ENCODE measurements at places on chromosomes 11 and 22.

DNA sequence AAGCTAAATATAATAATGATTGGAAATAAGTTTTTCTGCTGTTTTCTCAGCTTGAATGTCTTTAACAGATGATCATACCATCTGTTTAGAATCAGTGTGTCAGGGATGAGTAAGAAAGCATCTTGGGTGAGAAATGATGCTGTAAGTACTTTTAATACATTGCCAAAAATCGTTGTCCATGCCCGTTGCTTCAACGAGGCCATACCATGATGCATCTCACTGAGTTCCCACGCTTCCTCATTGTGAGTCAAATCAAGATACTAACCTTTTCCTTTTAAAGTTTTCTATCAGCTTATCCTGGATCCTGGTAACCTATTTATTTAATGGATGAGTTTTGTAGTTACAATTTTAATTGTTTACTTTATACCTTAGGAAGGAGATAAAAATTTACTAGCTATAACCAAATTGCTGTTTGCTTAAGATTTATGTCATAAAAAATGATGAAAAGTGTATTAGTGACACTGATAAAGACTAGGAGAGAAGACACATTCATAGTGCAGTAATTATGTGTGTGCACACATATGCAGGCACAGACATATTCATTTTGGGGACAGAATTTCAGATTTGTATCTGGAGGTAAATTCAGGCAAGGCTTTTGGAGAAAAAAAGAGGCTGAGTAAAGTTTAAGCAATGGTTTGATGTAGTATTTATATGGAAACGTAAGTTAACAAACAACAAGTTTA lies 154.8 kb downstream of the UVRAG start:
- no peak for DNase-seq

DNA sequence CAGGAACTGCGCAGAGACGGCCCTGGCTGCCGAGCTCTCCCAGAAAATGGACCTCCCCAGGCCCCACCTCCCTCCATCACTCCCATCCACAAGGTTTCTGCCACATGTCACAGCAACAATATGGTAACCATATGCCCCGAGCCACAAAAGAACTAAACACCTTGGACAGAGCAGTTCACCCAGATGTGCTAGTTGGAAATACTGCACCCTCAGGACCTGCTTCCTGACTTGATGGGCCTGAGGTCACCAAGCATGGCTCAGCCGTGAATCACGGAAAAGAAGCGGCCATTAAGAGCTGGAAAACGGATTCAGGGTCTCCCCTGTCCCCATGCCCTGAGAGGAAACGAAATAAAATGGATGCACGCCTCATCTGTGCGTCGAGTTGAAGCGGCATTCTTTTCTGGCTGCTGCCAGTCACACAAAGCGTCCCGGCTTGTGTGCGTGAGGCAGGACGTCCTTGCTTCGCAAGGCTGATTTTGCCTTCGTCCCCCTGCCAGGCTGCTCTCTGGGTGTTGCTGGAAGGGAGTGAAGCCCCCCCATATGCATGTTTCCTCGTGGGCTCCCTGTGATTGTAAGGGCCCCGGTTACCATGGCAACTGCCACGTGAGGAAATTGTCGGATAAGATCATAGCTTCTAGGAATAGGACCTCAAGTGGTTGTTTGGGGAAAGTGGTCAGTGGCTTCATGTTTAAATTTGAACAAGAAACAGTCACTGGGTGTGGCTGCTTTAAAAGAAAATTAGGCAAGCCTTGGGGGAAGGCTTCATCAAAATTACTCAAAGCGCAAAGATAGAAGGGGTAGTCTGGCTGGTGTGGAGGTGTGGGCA lies 51.7 kb downstream of the FLI1 start:
- no peak for DNase-seq

DNA sequence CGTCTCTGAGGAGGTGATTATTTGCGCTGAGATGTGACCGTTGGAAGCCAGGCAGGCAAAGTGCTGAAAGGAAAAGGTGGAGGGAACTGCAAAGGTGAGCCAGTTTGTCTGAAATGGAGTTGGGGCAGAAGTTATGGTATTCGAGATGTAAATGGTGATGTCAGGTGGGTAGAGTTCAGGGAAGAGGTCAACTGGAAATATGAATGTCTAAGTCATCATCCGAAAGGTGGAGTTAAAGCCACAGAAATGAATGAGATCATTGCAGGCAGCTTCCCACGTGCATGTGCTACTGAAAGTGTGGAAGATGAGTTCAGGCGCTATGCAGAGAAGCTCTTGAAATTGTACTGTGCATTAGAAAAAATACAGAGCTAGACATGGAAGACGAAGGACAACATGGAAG lies 2.2 kb upstream of the BPIFC start:
- no peak for DNase-seq

GRCh38 chr11:1090600-1091331 lies 16.1 kb downstream of the MUC2 start:
- no peak for DNase-seq
